ENCODE measurements at places on chromosomes 12 and 14.

GRCh38 chr14:81235096-81235495 is 14.3 kb upstream of the GTF2A1 start:
- DNase-seq: no peak

GRCh38 chr12:46453428-46453827 is 80.9 kb upstream of the SLC38A2 start:
- DNase-seq: no peak

- DNase-seq: no peak
These were observed 53.1 kb downstream of the EIF2S3B start for GRCh38 chr12:10558789-10559188.

DNA sequence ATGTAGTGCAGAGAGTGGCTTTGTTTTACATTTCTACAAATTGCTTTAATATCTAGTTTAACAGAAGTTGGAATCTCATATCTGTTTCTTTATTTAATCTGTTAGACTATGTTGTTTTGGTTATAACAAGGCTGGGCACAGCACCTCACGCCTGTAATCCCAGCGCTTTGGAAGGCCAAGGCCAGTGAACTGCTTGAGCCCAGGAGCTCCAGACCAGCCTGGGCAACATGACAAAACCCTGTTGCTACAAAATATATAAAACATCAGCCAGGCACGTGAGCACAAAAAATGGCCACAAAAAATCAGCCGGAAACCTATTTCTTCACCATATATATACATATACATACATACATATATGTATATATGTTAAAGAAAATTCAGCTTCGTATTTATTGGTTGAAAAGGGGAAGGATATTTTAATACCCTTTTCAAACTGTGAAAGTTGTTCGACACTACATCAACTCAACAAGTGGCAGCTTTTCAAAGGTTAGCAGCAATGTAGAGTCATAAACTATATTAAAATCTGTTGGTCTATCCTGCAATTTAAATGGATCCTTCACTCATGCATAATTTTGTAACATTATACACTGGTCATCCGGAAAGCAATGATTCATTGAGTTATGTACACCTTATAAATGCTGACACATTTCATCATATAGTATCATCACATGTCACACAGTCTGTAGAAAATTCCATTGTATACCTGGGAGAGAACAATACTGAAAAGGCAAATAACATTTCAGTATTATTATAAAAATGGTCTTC is 7.1 kb downstream of the NR2C1 start:
- DNase-seq: no peak

GRCh38 chr12:45244561-45245343 is 28.9 kb downstream of the ANO6 start:
- DNase-seq: no peak

- DNase-seq: no peak
These were observed 9.8 kb upstream of the PNMA1 start for GRCh38 chr14:73723797-73724661.

DNA sequence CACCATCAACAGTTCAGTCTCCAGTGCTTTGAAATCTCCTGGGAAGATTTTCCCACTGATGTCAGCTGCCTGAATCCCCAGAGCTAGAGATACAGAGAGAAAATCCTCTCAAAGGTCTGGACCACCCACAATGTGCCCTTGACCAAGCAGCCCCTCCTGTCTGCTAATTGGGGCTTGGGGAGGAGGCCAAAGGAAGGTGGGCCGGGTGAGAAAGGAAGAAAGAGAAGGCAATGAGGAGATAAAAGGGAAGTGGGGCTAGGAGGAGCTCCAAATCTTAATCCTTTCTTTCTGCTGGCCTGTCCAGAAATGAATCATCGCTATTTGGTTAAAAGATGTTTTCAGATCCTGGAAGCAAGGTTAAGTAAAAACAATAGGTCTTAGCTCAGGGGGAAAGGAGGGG is 322.9 kb downstream of the BCL11B start:
- no peak for DNase-seq

DNA sequence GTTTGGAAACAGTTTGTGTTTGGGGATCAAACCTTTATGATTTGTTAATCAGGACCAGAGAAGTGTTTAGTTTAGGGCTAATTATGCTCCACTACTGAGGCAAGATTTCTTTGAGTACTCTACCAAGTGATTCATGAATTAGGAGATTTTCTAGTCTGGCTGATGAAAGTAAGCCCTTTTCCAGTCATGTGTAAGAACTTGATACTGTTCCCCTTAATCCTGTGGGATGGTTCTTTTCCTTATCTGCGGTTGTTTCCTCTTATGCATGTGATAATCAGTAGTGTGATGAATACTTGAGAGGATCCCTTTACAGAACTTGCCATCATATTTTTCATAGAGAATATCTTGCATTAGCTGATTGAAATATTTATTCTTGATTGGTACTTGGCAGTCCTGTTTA is 42.1 kb downstream of the DYRK2 start:
- no peak for DNase-seq

- no peak for DNase-seq
These were observed 80.9 kb downstream of the DENND5B start for GRCh38 chr12:31510034-31510433.

GRCh38 chr12:112167718-112168525 is 42.6 kb downstream of the TRAFD1 start:
- DNase-seq: no peak

- no peak for DNase-seq
These were observed 46.2 kb downstream of the ANO2 start for GRCh38 chr12:5898874-5899273.

DNA sequence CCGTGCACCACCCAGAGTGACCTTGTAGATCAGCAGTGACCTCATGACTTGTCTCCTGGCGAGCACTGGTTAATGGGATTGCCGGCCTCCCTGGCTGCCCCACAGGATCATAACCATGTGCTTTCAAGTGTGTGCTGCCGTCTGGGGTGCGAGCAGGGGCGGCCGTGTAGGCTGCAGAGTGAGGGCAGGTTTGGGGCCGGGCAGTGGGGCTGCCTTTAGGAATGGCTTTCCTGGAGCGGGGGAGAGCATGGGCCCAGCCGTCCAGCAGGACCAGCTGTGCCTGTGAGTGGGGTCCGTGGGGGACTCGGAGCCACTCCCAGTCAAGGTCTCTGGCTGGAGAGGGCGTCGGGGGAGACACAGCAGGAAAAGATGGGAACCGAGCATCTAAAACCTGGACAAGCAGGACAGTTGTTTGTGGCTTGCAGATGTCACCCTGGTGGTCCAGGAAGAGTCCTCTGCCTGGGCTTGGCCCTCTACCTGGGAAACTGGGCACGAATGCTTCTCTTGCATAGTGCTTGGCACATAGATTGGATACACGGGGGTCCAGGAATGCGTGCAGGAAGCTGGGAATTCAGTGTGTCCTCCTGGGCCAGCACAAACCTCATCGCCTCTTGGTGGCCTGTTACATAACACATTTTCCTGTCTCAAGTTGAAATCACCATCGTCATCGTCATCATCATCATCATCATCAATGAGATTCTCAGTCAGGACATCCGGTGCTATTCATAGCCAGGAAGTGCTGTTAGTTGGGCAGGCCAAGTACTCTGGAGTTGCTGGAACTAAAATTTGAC is 96.0 kb downstream of the ADGRD1 start:
- no peak for DNase-seq

DNA sequence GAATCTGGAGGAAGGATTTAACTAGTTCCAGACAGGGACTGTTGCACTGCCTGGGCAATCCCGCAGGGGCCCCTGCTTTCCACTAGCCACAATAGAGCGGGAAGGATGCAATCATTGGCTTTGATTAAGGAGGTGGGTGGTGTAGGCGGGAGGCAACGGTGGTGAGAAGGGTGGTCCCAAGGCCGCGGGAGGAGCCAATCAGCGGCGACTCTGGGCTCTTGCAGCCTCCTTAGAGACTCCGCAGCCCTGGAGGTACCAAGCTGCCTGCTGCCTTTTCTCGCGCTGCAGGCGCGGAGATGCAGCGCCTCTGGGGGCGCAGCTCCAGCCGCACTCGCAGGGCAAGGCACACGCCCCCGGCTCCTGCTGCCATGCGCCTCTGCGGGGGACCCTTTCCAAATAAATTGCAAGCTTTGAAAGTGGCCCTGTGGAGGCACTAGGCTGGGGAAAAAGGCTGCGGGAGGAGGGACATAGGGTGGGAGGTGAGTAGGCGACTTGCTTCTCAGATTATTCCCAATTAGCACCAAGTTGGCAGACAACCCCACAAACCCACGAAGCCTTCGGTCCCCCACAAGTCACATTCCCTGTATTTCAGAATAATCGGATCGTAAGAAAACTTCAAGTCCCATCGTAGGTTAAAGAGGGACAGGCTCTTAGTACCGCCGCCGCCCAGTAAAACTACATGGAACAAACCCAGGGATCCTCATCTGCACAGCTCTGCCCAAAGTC is 858 bp upstream of the KCNA1 start:
- DNase-seq: no peak

DNA sequence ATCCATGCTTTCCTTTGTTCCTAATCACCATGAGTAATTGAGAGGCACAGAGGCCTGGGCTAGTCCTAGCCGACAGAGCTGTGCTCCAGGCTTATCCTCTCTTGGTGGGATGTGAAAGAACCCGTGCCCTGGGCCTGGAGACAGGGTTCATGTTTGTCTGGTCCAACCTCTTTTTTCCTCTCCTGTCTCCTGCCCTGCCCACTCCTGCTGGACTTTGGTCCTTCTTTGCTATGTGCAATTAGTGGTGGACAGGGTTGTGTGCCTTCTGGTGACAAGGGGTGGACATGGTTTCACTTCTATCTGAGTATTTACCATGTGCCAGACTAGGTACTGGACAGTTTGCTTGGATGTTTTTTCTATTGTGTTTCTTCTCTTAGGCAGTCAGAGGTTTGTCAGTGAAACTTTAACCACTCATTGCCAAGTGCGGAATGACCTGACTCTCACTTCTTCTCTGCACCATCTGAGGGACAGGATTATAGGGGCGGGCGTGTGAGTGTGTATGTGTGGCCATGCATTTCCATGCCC is 126.1 kb downstream of the SMOC1 start:
- no peak for DNase-seq

- DNase-seq: no peak
These were observed 177.4 kb upstream of the HIF1A start for GRCh38 chr14:61517911-61518384.

DNA sequence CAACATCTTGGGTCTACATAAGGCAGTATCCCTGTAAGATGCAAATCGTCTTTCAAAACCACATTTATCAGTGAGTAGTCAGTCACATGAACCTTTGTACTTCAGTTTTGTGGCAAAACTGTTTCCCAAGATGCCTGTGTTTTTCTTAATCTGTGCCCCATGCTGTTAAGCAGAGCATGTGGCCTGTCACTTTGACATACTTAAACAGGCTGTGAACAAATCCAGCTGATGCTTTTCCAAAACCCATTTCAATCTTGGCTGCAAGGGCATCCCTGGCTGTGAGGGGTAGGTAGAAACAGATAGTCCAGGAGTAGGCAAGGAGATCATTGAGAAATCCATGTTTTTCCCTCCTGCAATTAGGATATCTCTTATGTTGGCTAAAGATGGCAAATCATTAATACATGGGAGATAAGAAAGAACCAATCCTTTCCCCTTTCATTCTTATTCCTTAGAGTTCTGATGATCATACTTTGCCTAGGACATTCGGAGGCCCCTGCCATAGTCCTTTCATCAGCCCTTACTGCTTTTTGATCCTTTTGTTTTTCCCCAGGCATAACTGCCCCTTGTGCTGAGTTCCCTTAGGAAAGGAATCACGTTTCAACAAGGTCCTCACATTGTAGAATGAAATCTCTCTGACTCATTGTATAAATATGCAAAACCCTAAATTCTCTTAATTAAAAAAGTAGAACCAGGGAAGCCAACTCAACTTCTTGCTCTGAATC is 121.1 kb upstream of the EEA1 start:
- no peak for DNase-seq

GRCh38 chr14:31895206-31895605 is 181.9 kb upstream of the ARHGAP5 start:
- no peak for DNase-seq

DNA sequence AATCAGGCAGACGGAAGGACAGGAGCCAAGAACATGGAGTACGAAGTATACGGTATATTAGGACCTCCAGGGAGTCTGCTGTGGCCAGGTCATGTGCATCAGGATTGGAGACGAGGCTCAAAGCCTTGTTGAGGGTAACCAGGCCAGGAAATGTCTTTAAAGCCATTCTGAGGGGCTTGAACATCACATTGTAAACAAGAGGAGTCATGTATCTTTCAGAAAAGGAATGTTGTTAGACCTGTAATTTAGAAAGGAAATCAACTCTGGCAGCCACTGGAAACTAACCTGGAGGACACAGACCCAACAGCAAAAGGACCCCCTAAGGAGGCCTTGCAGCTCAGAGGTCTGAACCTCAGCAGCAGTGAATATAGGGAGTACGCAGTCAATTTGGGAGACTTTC is 7.5 kb downstream of the MAP3K9 start:
- DNase-seq: no peak

- DNase-seq: no peak
These were observed 13.8 kb downstream of the TSPAN9 start for GRCh38 chr12:3091038-3091319.

- DNase-seq: no peak
These were observed 94.7 kb upstream of the OR4E1 start for GRCh38 chr14:21768116-21768874.

- peak; percentile 36 for DNase-seq
These were observed 50.4 kb downstream of the DYRK2 start for GRCh38 chr12:67698672-67699581.

DNA sequence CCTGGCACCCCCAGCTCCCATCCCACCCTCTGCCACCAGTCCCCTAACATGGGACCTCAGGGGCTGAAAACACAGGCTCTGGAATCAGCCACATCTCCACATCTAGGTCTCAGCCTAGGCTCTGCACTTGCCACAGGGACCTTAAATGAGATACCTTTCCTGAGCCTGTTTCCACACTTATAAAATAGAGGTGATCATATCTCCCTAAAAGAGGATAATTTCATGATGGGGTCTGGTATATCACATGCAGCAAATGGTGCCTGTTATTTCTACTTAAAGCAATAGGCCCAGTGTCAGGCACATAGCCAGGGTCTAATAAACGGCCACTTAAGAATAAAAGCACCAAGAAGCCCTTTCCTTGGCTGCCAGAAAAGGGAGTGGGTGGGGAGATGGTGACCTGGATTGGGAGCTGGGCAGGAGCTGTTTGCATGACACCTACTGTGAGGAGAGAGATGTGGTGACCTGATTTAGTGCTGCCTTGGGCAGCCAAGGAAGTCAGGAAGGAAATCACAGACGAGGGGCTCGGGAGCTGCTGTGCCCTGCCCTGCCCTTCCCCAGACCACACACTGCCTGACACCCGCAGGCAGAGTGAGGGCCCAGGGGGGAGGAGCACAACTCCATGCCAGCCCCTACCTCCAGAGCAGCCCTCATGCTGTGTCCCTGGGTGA is 71.2 kb downstream of the IRF2BPL start:
- no peak for DNase-seq

Measured in activated T-helper 1 cell treated with anti-CD3 and anti-CD28 coated beads, Interleukin-2, amount 50 U/mL, for 16 hours (primary cell).